ENCODE measurements at places on chromosomes 11 and 22. TPM values are rescaled to one million over a fixed set of nuclear protein-coding genes. Genes with fewer than 3 reads are reported as not detected.

Gene PRDM10
- 9.6 TPM for polyA plus RNA-seq

GRCh38 chr11:34348919-34349318, 8.9 kb downstream of the ABTB2 start:
- DNase-seq, result no peak
- no peak overlapping the region for H3K27ac ChIP-seq
- no peaks in the 10 kb centered on the region for H3K4me1 ChIP-seq
- H3K36me3 ChIP-seq, result no peaks in the 10 kb centered on the region
- peaks cover 1% of the 10 kb centered on the region for H3K27me3 ChIP-seq

DNA sequence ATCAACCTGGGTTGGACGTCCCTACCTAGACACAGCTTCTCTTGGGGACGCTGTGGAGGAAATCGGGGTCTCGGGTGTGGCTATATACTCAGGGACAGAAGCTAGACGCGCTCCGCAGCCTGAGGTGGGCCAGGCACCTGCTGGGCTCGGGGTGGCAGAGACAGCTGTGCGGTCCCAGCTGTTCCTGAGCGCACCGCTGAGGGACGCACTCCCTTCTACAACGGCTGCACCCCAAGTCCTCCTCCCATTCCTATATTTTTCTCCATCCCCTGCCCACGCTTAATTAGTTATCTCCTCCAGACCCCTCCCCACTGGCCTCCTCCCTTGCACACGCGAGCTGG, 188 bp upstream of the MTNR1B start:
- H3K27me3 ChIP-seq, result no peaks in the 10 kb centered on the region
- no peaks in the 10 kb centered on the region for H3K36me3 ChIP-seq
- H3K27ac ChIP-seq, result no peak overlapping the region
- DNase-seq, result no peak

DNA sequence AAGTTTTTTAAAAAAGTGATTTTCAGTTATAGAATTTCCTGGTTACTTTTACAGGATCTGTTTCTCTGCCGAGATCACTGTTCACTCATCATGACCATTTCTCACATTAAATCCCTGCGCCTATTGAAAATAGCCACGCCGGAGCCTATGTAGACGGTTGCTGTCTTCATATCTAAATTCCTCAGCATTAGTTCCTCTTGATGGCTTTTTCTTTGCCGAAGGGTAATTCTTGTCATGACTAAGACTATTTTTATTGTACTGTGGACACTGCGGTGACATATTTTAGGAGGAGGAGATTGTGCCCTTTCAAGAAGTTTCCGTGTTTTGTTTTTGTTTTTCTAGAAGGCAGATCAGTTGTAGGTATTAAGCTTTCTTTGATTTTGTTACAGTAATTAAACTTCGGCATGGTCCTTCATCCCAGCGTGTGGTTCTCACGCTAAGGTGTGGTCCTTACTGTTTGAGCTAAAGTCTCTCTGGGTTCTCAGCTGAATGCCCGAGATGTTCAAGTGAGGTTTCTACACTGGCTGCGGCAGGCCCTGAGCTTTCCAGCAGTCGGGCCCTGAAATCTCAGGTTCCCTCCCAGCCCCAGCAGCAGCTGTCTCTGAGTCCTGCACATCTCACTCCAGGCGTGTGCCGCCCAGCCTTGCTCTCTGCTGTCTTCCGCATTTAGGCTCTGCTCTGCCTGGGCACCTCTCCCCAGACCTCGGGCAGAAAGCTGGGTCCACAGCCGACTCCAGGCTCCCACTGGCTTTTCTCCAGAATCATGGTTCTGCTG, 1110.5 kb downstream of the TBC1D22A start:
- H3K4me1 ChIP-seq, result no peaks in the 10 kb centered on the region
- H3K4me3 ChIP-seq, result no peak overlapping the region
- H3K27me3 ChIP-seq, result no peaks in the 10 kb centered on the region
- no peak overlapping the region for H3K27ac ChIP-seq

- DNase-seq, result no peak
- H3K27me3 ChIP-seq, result no peaks in the 10 kb centered on the region
- H3K4me1 ChIP-seq, result peaks cover 10% of the 10 kb centered on the region
- H3K36me3 ChIP-seq, result no peaks in the 10 kb centered on the region
These were observed 6.5 kb downstream of the RBFOX2 start for GRCh38 chr22:36022162-36022561.

Data from endothelial cell of umbilical vein (primary cell).